ENCODE measurements at places on chromosomes 7 and 10. TPM values are rescaled to one million over a fixed set of nuclear protein-coding genes. Genes with fewer than 3 reads are reported as not detected.
A peak's percentile ranks its signal among the peaks of the same experiment; 100 is the strongest.

- no peaks in the 10 kb centered on the region for H3K27me3 ChIP-seq
- no peak overlapping the region for H3K4me3 ChIP-seq
- no peaks in the 10 kb centered on the region for H3K36me3 ChIP-seq
- H3K4me1 ChIP-seq: no peaks in the 10 kb centered on the region
- DNase-seq: no peak
These were observed 225.0 kb downstream of the SDHAF3 start for GRCh38 chr7:97342512-97342911.

DNA sequence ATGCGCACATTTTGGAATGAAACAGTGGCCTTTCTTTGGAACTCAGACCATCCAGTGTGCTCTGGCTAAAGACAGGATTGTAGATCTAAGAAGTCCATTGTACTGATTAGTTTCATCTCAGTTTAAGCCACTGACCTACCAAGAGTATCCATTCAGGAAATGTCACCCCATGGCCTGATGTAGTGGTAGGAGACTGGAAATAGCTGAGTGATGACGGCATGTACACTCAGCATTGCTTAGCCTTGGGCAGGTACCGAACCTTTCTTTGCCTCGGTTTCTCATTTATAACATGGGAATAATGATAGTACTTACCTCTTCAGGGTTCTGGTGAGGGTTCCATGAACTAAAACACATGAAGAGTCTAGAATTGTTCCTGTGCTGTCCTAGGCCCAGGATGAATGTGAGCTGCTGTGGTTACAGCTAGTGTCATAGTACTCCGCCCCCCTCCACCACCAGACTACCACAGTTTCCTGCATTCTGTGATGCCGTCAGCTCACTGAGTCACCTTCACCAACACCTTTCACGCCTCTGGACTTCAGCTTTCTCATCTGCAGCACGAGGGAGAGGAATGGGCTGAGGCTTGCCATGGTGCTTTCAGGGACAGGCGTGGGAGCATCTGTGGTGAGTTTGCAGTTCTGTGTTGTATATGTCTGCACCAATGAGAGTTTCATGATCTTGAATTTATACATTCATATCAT lies 484.0 kb upstream of the GALNT17 start:
- DNase-seq: no peak
- no peak overlapping the region for H3K4me3 ChIP-seq
- no peak overlapping the region for H3K27ac ChIP-seq
- peaks cover 9% of the 10 kb centered on the region for H3K36me3 ChIP-seq
- no peaks in the 10 kb centered on the region for H3K27me3 ChIP-seq

- no peak for DNase-seq
- no peak overlapping the region for H3K27ac ChIP-seq
- no peak overlapping the region for H3K4me3 ChIP-seq
- H3K36me3 ChIP-seq: no peaks in the 10 kb centered on the region
These were observed 91.5 kb downstream of the JAZF1 start for GRCh38 chr7:28088901-28089714.

The VENTX gene
- total RNA-seq: 0.05 TPM

DNA sequence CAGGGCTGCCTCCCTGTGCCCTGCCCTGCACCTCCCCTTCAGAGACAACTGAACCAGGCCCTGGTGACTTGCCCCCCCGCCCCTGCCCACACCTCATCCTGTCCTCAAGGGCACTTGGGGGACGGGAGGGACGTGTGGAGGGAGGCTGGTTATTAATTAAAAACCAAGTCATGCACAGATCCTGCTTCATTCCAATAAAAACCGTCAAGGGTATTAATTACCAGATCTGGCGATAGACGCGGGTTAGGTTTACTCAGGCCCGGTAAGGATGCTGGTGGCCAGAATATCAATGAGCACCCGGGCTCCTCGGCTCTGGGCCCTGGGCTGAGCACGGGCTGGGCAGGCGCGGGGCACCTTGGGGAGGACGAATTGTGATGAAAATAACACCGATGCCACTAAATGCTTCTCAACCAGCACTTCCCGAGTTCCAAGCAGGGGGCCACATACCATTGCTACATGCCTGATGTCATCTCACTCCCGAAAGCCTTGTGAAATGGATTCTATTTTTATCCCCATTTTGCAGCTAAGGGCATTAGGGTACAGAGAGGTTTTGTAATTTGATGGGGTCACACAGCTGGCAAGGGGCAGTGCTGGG lies 24.5 kb upstream of the GTF2IRD1 start:
- H3K4me3 ChIP-seq: no peak overlapping the region
- H3K36me3 ChIP-seq: no peaks in the 10 kb centered on the region
- no peaks in the 10 kb centered on the region for H3K4me1 ChIP-seq
- no peak overlapping the region for H3K27ac ChIP-seq
- no peak for DNase-seq
- H3K27me3 ChIP-seq: no peaks in the 10 kb centered on the region

GRCh38 chr10:116274064-116274904 lies 1.3 kb upstream of the GFRA1 start:
- no peaks in the 10 kb centered on the region for H3K36me3 ChIP-seq
- no peaks in the 10 kb centered on the region for H3K27me3 ChIP-seq
- H3K4me1 ChIP-seq: peaks cover 3% of the 10 kb centered on the region
- peak overlapping the region; percentile 90 for H3K27ac ChIP-seq

The IGF2BP3 gene
- total RNA-seq: 28.4 TPM

DNA sequence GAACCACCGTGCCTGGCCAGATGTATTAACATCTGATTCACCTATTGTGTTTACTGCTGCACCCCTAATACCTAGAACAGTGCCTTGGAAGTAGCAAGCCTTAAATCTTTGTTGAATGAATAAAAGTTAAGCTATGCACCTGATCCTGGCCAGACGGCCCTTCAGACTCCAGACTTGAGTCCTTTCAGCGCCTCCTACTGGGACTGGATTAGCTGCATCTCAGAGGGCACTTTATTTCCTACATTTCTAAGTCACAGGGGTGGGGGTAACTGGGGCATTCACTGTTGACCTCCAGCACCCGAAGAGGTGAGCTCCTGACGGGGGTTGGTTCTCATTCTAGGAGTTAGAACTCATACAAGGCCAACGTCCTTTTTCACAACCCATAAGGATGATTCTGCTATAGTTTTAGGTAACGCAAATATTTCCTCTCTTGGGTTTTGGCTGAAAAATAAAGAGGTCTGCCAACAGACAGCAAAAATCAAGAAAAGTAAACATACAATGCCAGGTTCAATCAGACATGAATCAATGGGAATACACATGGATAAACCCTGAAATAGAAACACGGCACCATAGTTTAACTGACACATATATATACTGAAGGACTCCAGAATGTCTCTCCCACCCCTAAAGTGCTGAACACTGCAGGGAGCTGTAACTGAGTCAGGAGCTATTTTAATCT lies 48.0 kb upstream of the DLG5 start:
- H3K4me1 ChIP-seq: peaks cover 19% of the 10 kb centered on the region
- no peak overlapping the region for H3K4me3 ChIP-seq
- peaks cover 13% of the 10 kb centered on the region for H3K36me3 ChIP-seq

The CLRN3 gene
- total RNA-seq: 5.7 TPM

- DNase-seq: no peak
- H3K4me3 ChIP-seq: no peak overlapping the region
- no peak overlapping the region for H3K27ac ChIP-seq
- H3K4me1 ChIP-seq: no peaks in the 10 kb centered on the region
- H3K27me3 ChIP-seq: no peaks in the 10 kb centered on the region
These were observed 181.6 kb downstream of the BMPER start for GRCh38 chr7:34086981-34087380.

DNA sequence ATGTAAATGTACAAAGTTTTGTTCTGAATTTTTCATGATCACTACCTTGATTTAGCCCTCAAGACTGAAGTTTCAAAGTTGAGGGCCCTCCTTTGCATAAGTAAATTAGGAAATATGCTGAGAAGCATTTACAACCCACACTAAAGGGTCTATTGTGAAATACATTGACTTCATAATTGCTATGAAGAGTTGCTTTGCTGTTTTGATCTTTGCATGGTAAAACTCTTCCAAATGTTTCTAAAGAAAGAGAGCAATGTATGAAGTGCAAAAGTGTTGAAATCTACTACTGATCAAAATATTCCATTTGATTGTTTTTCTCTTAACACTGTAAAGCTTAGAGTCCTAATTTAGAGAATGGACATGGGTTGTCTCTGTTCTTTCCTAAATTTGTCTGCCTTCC lies 77.2 kb downstream of the C7orf25 start:
- H3K4me3 ChIP-seq: no peak overlapping the region
- H3K27me3 ChIP-seq: peaks cover 12% of the 10 kb centered on the region
- no peaks in the 10 kb centered on the region for H3K36me3 ChIP-seq
